Umbilical cord (tissue), 2 donors: ENCODE measurements at places on chromosomes 5 and 9.

DNA sequence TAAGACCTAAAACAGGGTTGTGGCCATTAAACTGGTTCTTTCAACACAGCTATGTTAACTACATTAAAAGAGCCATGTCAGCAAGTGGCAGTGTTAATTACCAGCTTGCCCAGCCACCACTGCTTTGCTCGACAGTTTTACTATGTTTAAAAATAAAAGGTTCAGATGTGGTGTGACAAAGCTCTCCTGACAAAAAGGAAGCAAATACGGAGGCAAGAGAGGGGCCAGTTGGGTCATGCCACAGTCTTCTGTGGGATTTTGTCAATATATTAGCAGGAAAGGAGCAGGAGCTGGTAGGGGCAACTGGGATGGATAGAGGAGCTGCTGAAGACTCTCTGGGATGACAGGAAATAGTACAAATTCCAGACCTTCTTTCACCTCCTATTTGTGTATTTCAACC, 113.5 kb upstream of the PCA3 start:
- DNase-seq, result no peak

- DNase-seq, result no peak
Measured at GRCh38 chr9:90880066-90880465, 78.4 kb downstream of the SYK start.

DNA sequence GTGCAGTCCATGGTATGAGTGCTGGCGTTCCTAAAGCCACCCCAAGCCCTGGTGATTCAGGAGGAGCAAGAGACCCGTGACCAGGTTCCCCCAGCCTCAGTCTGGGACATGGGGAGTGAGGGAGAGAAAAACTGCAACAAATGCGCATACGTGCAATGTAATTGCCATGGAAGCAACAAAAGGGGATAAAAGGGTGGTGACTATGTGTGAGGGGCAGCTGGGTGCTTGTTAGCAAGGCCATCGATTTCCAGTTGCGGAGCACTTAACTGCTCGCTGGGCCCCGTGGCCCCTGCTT, 709 bp upstream of the SH3PXD2B start:
- no peak for DNase-seq

- peak; percentile 44 for DNase-seq
Measured at GRCh38 chr5:81825237-81825636, 74.3 kb upstream of the SSBP2 start.

GRCh38 chr5:115246361-115246991, 16.2 kb downstream of the PGGT1B start:
- peak; percentile 53 for DNase-seq

- DNase-seq, result no peak
Measured at GRCh38 chr9:32525709-32526030, 326 bp downstream of the RIGI start.

GRCh38 chr9:122192914-122193525, 33.3 kb downstream of the MORN5 start:
- DNase-seq, result no peak

GRCh38 chr9:72681283-72681630, 159.8 kb downstream of the TMC1 start:
- no peak for DNase-seq

GRCh38 chr5:126384985-126385384, 38.2 kb upstream of the GRAMD2B start:
- peak; percentile 35 for DNase-seq

DNA sequence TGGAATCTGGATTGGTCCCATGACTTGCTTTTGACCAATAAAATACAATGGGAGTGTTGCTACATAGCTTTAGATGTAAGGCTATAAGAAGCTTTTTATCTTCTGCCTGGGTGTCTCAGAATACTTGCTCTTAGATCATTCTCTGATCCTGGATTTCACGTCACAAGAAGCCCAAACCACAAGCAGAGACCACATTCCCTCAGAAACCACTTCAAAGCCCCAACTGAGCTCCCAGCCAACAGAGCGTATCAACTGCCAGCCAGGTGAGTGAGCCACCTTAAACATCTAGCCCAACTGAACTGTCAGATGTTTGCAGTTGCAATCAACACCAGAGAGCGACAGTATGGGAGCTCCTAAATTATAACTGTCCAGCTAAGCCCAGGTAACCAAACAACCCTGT, 687.1 kb downstream of the TLE1 start:
- peak; percentile 79 for DNase-seq

DNA sequence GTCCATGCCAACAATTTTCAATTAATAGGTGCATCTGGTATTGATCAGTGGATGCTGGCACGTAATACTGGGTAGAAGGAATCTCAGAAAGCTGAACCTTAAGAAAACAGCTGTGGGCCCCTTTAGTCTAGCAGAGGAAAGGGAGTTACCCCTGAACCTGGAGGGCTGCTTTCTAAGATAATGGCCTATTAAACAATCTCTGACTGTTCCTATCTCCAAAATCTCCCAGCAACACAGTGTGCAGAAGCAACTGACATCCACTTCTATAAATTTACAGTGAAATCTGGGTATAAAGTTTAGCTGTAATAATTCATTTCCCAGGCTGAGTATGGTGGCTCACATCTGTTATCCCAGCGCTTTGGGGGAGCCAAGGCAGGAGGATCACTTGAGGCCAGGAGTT, 198.8 kb downstream of the MAPKAP1 start:
- DNase-seq, result no peak

DNA sequence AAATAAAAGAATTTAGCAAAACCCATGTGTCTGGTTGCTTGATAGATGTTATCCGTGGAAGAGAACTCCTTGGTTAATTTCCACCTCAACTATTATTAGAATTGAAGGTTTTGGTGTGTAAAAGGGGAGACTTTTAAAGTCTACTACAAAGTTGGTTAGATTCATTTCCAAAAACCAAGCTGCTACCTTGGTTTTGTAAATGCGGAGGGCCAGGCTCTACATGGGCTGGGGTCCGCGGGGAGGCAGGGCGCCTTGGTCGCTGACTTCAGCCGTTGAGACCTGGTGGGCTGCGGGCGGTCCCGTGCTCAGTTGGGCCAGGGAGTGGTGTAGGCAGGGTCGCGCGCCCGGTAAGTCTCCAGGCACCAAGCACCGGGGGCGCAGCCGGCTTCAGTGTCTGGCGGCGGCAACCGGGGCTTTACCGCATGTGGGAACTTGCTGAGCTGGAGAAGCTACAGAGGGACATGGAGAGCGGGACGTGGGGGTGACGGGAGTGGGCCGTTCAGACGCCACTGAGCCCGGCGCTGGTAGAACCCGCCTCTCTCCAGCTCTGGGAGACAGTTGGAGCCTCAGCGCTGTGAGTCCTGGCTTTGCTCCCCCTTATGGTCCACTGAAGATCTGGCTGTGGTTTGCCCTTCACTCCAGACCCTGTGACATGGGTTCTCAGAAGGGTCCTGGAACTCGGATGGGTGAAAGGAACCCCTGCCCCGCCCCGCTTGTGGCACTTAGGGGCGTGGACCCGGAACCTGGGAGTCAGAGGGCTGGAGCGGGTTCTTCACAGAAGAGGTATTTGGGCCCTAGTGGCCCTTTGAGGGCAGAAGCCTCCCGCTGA, 11.8 kb downstream of the NR2F1 start:
- no peak for DNase-seq

- peak; percentile 32 for DNase-seq
Measured at GRCh38 chr5:43422143-43422542, 10.0 kb upstream of the CCL28 start.

DNA sequence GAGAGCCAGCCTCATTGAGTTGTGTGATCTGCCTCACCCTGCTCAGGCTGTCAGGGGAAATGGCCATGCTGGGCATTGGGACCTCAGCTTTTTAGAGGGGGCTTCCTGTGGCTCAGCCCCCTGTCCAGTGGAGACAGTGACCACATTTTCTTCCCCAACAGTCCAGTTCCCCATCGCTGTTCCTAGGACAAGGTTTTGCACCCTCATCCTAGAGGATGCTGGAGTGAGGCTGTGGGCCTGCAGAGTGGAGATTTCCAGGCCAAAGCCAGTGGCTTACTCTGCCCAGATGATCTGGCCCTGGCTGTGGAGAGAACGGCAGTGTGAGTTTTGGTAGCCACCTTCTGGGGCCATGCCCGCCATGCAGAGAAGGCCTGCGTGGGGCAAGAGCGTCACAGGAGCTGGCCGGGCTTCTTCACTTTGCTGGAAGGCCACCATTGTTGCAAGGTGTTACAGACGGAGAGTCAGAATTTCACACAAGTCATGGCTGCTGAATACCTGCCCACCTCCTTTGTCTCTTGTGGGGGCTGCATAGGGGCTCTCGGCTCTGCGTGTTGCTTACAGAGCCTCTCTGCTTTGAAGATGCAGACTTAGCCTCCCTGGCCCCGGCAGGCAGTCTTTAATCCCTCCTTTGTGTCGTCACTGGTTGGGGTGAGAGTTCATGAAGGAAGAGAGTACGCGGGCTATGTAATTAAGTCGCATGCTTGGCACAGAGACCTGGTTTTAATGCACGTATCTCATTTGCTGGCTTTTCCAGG, 35.2 kb upstream of the PITX1 start:
- no peak for DNase-seq

- no peak for DNase-seq
Measured at GRCh38 chr5:36569491-36569890, 36.9 kb upstream of the SLC1A3 start.

- no peak for DNase-seq
Measured at GRCh38 chr9:34133436-34133949, 7.0 kb upstream of the DCAF12 start.

DNA sequence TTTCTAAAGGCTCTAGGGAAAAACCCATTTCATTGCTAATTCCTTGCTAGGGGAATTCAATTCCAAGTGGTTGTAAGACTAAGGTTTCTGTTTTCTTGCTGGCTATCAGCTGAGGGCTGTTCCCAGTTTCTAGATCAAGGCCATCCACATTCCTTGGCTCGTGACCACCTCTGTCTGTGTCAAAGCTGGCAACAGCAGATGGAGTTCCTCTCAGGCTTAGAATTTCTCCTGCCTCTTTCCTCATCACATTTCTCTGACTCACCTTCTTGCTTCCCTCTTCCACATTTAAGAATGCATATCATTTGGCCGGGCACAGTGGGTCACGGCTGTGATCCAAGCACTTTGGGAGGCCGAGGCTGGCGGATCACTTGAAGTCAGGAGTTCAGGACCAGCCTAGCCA, 19.0 kb downstream of the DAB2IP start:
- no peak for DNase-seq

- DNase-seq, result no peak
Measured at GRCh38 chr5:156475182-156476157, 148.5 kb downstream of the SGCD start.

GRCh38 chr5:150801117-150801927, 22.8 kb downstream of the SMIM3 start:
- peak; percentile 80 for DNase-seq

DNA sequence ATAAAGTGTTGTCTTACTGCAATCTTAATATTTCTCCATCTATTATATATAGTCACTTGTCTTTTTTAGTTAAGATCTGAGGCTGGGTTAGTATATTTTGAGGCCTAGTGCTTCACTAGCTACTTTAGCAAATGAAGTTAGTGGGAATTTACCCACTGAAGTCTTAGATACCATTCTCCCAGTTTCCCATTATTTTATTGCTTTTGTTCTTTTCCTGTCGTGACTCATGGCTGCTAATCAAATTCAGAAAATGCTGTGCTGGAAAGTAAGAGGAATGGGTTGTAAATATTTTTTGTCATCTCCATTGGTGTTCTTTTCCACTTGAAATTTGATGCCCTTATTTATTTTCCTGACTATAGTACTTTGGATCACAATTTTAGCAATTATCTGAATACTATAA, 14.2 kb downstream of the TCERG1 start:
- no peak for DNase-seq

- peak; percentile 44 for DNase-seq
Measured at GRCh38 chr9:34233672-34234071, 54.8 kb downstream of the UBAP1 start.

DNA sequence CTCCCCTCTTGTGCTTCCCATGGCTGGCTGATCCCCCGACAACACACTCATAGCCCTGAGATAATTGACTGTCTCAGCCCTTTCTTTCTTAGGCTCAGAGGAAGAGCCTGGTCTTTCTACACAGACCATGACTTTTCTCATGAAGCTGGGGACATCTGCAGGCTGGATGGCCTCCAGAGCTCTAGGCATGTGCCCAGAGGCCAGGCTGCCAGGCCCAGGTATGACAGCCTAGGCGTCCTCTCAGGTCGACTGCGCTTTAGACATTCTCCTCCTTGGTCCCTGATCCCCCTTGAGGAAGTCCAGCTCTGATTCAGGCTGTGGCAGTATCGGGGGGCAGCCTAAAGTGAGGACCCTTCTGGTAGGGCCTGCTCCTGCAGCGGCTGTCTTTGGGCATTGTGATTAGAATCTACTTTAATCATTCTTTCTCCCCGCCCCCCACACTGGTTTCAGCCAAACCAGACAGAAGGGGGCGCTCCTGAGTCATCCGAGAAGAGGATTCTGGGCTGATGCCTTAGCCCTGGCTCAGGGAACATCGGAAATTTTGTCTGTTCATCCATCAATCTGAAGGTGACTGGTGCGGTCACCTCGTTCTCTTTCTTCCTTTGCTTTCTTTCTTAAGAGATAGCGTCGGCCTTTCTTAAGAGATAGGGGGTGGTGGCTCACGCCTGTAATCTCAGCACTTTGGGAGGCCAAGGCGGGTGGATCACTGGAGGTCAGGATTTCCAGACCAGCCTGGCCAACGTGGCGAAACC, 66.5 kb upstream of the HSPA9 start:
- DNase-seq, result peak; percentile 28

GRCh38 chr5:34718516-34718915, 62.4 kb downstream of the RAI14 start:
- DNase-seq, result no peak

DNA sequence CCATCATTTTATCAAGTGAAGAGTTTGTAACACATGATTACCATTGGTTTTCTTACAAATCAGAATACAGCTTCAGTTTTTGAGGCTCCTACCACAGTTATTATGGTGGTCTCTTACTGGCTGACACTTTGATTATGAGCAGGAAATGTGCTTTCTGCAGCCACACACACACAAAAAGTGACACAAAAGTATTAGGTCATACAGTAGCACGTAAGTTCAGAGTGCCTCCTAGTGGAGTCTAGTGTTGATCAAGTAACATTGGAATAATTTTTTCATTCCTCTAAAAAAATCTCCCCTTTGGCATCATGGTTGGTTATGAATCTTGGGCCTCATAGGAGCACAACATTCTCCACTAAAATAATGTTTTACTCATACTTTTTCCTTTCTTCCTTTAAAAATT, 37.6 kb downstream of the PAM start:
- no peak for DNase-seq

DNA sequence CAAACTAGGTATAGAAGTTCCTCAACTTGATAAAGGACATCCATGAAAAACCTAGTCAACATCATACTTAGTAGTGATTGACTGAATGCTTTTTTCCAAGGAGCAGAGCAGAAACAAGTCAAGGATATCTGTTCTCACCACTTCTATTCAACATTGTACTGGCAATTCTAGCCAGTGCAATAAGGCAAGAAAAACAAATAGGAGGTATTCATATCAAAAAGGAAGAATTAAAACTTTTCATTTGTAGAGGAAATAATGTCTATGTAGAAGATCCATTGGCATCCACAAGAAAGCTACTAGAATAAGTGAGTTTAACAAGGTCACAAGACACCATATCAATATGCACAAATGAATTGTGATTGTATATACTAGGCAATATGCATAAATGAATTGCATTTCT, 28.2 kb upstream of the ORM1 start:
- no peak for DNase-seq

GRCh38 chr9:92853716-92854115, 24.1 kb downstream of the ZNF484 start:
- no peak for DNase-seq
